ENCODE measurements at places on chromosomes 5 and 9.

DNA sequence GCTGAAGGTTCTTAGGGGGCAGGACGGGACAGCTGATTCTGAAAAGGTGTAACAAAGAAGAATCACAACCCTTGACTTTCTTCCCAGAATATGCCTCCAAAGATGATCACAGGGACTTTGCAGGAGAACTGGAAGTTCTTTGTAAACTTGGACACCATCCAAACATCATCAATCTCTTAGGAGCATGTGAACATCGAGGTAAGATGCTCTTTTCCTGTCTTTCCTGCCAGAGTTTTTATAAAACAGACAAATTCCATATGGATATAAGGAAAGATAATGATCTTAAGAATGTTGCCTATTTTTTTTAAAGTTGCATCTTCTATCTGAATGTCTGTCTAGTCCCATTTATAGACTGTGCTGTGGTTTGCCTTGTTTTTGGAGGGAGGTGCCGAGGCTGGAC lies 87.9 kb downstream of the EQTN start:
- no peak for DNase-seq

GRCh38 chr9:135924628-135925338 lies 17.4 kb upstream of the CAMSAP1 start:
- DNase-seq: no peak

DNA sequence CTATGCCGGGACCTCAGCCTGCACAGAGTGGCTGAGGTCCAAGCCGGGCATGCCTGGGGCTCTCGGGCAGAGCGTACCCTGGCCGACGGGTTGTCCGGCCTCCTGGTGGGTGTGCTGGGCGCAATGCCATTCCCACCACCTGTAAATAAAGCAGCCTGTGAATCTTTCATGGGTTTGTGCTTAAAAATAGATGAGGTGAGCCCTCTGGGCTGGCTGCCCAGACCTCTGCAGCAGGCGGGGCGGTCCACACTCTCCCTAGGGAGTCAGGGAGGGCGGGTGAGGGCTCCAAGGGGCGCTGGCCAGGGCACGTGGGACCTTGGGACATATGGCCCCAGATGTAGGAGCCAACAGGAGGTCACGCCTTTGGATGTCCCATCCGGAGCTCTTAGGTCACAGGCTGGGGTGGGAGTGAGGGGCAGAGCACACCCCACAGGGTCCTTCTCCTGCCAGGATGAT lies 3.6 kb upstream of the AGPAT2 start:
- no peak for DNase-seq

DNA sequence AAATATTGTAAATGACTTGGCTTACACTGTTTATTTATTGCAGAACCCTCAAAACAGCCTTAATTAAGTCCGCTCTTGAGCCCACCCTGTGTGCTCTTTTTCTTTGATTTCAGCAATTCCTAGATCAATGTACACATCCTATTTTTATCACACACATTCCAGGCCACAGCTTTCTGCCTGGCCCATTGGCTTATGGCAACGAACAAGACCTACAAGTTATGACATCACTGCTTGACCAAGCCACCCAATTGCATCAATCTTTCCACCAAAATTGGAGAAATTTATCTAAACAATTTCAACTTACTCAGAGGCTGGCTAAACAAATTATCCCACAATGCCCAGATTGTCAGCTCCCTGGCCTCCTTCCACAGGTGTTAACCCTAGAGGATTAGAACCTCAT lies 158.4 kb downstream of the CPLANE1 start:
- no peak for DNase-seq

DNA sequence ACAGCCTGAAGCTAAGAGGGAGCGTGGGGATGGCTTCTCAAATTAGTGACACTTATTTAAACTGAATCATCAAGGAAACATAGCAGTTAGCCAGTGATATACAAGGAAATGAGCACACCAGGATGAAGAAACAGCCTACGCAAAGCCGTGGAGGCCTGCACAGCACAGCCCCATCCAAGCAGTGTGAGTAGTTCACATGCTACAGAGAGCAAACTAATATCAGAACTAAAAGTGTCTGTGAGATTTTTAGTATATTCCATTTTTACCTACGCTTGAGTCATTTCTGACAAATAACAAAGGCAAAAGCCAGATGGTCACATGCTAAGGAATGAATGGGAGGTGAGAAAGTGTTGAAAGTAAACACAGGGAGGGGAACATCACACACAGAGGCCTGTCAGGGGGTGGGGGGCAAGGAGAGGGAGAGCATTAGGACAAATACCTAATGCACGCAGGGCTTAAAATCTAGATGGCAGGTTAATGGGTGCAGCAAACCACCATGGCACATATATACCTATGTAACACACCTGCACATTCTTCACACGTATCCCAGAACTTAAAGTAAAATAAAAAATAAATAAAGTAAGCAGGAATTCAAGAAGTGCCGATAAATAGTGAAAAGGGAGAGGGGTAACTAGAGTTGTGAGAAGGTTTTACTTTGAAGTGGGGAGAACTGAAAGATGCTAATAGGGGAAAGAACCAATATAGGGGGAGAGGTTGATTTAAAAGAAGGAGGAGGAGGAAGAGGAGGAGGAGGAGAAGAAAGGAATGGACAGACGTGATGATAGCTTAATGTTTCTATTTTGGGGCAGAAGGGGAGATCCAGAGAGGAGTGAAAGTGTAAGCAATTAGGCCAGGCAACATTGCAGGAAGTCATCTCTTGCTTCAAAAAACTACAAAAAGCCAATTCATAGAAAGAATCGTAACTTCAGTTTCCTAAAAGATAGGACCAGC lies 100.9 kb upstream of the PTGER4 start:
- DNase-seq: peak; percentile 10

DNA sequence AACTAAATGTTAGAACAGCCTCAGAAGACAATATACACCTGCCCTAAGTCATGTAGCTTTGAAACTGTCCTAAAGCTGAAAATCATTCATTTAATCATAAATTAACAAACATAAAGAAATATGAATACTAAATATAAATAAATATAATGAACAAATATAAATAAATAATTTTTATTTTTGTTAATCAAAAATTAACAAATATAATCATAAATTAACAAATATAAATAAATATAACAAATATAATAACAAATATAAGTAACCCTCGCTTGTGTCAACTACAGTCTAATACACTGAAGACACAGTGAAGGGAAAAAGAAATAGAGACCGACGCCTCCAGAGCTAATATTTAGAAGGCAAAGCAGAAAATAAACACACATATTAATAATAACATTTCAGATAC lies 527.3 kb downstream of the CYLC2 start:
- DNase-seq: no peak

GRCh38 chr5:23014266-23014665 lies 161.1 kb upstream of the CDH12 start:
- DNase-seq: no peak

- no peak for DNase-seq
Measured at GRCh38 chr5:59745415-59745863, 148.1 kb downstream of the PDE4D start.

DNA sequence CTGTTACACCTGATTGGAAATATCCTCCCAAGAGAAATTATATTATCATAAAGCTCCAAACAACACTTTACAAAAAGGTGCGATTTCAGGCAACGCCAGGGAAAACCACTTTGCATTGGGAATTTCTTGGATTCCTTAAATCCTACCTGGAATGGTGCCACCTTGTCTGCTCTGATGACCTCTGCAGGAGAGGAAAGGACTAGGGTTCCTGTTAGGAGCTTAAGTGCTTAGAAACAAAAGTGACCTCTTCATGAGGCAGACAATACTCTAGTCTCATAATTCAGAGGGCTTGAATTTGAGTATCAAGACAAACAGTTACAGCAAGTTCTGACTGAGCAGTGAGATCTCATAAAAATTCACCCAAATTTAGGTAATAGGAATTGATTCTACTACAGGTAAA lies 33.9 kb upstream of the GLIS3 start:
- no peak for DNase-seq

DNA sequence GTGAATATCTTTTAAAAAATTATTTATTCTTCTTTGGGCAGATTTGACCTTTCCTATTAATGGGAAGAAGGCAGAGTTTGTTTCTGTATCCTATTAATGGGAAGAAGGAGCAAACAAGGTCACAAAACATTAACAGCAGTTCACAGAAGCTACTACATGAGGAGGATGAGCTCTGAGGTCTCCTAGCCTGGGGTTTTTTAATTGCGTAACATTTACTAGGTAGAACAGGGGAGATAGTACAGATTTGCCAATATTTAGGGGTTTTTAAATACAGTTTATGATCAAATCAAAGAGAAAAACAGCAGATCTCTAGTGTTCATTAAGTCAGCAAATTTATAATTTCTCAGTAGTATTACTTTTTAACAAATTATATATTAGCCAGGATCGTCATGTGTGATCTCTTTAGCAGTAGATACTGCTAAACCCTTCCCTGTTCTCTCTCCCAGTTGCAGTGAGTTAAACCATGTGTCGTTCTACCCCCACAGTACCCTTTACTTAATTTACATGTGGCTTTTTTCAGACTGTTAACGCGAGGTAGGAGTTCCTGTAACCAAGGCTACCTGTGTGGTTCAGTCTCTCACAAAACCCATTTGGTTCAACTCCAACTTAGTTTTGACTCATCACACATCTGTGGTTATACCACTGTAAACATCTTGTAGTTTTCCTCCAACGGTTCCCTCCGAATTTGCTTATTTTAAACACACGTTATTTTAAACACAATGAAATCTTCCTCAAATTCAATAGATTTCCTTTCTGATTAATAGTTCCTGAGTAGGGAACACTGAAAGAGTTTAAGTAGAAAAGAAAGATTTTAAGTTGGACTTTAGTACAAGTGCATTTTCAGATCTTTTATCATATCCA lies 13.3 kb downstream of the SLC25A46 start:
- peak; percentile 19 for DNase-seq

DNA sequence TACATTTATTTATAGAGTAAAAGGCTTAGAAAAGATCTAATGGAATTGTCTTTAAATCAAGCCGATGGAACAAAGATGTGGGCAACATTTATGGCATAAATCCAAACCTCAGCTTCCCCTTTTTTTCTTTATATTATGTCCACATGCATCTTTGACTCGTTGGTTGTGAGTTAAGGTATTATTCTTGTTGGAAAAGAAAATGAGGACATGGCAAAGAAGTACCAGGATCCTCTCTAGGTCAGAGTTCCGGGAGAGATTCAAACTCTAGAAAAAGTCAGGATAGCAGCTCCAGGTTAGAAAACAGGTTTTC lies 508 bp upstream of the NME5 start:
- no peak for DNase-seq

DNA sequence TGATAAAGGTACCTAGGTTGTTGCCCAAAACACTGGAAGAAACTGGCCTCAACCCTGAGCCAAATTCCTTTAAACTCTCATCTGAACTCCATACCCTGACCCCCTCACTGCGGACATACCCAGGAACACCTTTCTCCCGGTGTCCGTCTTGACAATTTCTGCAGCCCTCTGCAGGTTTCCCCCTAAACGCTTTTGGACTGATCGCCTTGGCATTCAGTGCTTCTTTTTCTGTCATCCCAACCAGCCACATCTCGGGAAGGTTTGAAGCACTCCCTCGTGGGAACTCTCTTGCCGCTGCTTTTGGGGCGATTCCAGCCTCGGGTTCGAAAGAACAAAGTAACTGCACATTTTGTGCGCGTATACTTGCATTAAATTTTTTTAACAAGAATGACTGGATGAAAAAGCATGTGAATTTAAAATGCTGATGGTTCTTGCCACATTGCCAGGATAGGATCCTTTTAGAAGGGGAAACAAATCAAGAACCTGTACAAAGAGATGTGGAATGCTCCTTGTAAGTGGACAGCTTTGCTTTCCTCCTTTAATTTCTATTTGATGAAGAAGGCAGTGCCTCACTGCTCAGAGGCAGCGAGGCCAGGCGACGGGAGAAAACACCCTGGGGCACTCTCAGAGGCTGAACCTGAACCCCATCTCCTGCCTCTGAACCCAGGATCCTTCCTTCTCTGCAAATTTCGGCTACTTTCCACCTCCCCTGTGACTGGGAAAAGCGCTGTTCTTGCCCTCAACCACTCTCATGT lies 615 bp downstream of the PSMD5 start:
- no peak for DNase-seq

DNA sequence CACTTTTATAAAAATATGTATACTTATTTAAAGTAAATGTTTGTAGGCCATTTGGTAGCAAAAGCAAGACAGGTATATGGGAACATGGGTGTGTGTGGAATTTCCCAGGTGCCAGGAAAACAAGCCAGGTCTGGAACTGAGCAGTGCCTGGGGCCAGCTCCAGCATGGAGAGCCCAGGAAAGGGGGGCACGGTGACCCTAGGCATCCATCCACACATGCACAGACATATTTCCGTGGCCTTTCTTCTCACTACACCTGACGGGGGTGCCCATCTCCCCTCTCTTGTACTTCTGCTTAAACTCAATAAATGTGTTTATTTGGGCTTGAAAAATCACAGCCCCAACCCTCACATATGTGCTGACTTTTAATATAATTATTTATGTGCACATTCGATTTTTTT lies 31.2 kb upstream of the CXCL14 start:
- no peak for DNase-seq

- no peak for DNase-seq
Measured at GRCh38 chr5:135269931-135270421, 129.1 kb downstream of the MACROH2A1 start.

GRCh38 chr9:29039258-29039657 lies 1466.0 kb upstream of the C9orf72 start:
- DNase-seq: no peak

DNA sequence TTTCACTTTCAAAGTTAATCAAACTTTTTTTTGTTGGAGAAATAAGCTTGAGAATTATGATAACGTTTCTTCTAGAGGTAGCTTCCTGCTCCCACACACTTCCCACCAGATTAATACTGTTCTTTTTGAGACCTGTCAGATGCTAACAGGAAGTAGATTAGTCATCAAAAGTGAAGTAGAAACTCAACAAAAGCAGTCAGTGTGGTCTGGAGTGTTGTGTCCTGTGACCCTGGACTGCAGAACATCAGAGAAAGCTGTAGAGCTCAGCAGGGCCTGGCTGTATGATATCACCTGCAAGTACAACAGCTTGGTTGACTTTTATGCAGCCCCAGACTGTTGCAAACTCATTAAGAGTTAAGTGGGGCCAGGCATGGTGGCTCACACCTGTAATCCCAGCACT lies 495.7 kb upstream of the CYLC2 start:
- DNase-seq: no peak

DNA sequence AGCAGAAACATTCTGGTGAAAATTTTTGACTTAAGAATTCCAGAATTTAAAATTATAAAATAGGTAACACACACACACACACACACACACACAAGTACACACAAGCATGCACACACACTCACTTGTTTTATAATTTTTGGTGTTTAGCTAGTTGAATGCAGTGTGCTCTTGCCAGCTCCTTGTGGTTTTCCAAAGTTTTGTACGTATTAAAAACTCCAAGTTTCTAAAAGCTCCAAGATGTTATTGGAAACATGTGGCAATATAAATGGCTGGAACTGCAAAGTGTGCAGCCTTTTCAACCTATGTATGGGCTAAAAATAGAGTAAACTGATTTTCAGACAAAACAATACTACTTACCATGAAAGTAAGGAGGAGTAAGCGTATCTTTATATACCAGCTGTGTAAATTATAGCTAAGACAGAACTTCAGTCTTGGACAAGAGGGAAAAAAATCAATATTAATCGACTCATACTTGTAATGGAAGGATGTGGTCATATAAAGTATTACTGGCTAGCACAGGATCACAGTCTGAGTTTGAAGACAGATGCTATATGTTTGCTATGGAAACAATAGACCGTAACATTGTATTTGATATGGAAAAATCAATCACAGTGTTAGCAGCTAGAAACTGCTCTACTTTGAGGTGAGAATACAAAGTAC lies 727.1 kb upstream of the GRAMD2B start:
- no peak for DNase-seq

Measured in activated CD4-positive, alpha-beta T cell treated with anti-CD3 and anti-CD28 coated beads, Interleukin-2, amount 50 U/mL, for 24 hours (primary cell).